NCI-H524 (cell line): ENCODE measurements at places on chromosomes 7 and 10.

DNA sequence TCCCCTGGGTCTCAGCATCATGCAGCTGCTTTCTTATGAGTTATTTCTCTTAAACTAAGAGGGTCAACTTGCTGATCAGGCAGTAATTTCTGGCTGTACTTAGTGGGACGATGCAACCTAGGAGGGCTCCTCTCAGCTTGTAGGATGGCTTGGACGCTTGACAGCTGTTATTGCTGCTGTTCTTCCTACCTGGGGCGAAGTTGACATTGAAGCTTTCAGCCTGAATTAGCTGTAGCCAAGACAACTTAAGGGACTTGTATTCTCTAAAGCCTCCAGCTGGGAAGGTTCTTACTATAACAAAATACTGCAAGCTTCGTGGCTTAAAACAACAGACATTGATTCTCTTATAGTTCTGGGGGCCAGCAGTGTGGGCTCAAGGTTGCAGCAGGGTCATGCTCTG is 224.9 kb downstream of the ACTR3B start:
- no peak for DNase-seq

- DNase-seq: no peak
These were observed 22.3 kb downstream of the GRID1 start for GRCh38 chr10:86344281-86344680.

- no peak for DNase-seq
These were observed 100.8 kb upstream of the DOCK1 start for GRCh38 chr10:126804396-126804795.

GRCh38 chr7:1607696-1608095 is 37.9 kb upstream of the PSMG3 start:
- DNase-seq: no peak

- DNase-seq: peak; percentile 8
These were observed 98.9 kb downstream of the NEURL1 start for GRCh38 chr10:103592186-103593021.
